ENCODE measurements at places on chromosomes 7 and 10.

DNA sequence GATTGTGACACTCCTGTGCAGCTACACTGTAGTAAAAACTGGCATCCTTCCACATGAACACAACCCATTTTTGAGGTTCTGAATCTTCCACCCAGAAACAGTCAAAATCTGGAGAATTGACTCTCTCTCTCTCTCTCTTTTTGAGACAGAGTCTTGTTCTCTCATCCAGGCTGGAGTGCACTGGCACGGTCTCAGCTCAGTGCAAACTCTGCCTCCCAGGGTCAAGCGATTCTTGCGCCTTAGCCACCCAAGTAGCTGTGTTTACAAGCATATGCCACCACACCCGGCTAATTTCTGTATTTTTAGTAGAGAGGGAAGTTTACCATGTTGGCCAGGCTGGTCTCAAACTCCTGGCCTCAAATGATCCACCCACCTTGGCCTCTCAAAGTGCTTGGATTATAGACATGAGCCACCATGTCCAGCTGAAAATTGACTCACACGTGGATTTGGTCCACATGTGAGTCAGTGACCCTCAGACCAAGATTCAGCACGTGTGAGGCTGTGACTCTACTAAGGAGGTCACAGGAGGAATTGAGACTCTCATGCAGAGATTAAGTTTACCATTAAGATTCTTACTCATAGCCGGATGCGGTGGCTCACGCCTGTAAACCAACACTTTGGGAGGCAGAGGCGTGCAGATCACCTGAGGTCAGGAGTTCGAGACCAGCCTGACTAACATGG is 12.1 kb upstream of the ZNF107 start:
- DNase-seq = no peak

GRCh38 chr7:149764481-149765398 is 8.6 kb downstream of the ZNF467 start:
- no peak for DNase-seq

GRCh38 chr10:17423632-17424186 is 30.7 kb downstream of the ST8SIA6 start:
- peak; percentile 69 for DNase-seq

- DNase-seq = no peak
Measured at GRCh38 chr7:3380034-3380433, 79.0 kb downstream of the SDK1 start.

- DNase-seq = no peak
Measured at GRCh38 chr10:49709934-49710333, 30.5 kb downstream of the C10orf53 start.

DNA sequence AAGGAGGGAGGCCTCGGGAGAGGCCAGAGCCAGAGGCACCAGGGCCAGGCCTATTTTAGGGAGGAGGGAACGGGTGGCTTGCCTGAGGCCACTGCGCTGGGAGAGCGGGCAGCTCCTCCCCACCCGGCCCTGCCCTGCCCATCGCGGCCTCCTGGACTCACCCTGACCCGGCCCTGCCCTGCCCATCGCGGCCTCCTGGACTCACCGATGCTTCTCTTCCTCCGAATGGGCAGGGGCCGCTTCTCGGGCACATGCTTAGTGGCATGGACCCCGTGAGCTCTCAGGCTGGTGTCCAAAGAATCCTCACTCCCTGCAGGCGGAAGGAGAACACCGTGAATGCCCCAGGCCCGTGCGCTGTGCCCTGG is 7.5 kb downstream of the PDGFA start:
- no peak for DNase-seq

DNA sequence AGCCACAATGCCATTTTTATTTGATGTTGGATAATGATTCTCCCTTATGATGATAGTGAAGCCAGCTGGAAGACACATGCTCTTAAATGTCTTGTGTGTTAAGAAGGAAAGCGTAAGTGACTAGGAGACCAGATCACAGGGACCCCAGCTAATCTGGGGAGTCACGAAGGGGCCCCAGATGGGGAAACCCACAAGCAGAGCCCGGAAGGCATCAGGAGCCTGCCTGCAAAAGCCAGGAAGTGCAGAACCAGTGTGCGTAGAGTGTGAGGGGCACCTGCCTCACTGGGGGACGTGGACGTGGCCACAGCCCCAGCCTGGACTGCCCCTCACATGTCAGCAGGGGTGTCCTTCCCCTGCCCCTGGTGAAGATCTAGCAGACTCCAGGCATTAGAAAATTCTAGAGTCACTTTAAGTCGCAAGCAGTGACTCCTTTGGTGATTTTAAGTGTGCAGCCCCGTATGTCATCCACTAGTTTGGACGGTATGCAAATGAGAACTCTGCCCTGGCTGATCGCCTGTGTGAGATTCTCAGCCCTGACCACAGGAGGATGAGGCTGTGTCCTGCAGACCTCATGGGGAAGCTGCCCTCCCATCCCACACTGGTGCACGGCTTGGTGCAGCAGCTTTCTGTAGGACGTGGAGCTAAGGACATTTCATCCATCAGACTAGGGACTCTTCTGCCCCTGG is 243.0 kb downstream of the WDR37 start:
- no peak for DNase-seq

GRCh38 chr7:27062946-27063345 is 32.9 kb downstream of the HOXA1 start:
- DNase-seq = no peak

DNA sequence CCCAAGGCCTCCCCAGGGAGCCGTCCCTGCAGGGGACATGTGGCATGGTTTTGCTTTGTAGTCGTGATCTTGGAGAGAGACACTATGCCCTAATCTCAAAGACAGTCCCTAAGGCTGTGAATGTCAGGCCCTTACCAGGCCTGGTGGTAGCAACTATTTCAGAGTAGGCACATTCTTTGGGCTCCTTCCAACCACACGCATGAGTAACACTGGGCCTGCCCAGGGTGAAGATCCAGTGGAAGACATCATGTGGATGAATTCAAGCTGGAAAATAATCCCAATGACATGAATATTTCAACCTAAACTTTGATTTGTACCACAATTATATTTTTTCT is 39.5 kb upstream of the INSIG1 start:
- no peak for DNase-seq

DNA sequence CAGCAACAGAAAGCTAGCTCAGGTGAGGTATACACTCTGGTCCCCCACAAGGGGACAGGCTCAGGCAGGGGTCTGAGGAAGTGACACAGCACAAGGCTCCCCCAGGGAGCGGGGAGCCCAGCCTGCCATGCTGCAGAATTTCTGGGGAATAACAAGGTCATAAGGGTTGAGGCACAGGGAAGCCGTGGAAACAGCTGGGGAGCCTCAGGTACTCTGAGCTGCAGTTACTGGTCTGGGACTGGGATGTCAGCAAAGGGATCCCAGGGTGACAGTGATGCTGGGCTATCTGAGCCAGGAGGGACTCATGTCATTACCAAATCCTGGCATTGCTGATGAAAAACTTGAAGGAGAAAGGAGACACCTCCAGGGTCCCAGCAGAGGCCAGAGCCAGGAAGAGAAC is 64.4 kb upstream of the NANOS1 start:
- DNase-seq = no peak

GRCh38 chr7:20340839-20341238 is 10.1 kb downstream of the ITGB8 start:
- DNase-seq = no peak

- no peak for DNase-seq
Measured at GRCh38 chr7:143908120-143908519, 6.1 kb upstream of the TCAF1 start.

DNA sequence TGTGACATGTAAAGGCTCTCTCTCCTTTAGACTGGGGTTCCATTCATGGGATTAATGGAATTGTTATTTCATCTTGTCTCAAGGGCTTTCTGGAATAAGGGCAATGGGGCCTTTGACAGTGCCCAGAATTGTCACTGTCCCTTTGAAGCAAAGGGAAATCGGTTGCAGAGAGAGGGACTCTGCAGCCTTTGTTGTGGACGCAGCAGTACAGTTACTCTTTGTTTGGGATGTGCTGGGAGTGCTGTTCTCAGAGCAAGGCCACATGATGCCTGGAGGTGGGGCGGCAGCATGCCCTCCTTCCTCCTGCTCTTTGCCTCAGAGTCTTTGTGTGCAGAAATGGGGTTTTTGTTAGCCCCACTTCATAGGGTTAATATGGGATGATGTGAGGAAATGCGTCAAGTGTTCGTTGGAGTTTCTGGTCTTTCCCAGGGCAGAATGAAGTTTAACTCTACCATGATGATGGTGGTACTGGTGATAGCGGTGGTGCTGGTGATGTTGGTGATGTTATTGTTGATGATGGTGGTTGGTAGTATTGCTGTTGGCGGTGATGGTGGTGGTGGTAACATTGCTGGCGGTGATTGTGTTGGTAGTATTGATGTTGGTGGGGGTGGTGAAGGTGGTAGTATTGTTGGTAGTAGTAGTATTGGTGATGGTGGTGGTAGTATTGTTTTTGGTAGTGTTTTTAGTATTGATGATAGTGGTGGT is 45.3 kb downstream of the DOCK1 start:
- DNase-seq = no peak

DNA sequence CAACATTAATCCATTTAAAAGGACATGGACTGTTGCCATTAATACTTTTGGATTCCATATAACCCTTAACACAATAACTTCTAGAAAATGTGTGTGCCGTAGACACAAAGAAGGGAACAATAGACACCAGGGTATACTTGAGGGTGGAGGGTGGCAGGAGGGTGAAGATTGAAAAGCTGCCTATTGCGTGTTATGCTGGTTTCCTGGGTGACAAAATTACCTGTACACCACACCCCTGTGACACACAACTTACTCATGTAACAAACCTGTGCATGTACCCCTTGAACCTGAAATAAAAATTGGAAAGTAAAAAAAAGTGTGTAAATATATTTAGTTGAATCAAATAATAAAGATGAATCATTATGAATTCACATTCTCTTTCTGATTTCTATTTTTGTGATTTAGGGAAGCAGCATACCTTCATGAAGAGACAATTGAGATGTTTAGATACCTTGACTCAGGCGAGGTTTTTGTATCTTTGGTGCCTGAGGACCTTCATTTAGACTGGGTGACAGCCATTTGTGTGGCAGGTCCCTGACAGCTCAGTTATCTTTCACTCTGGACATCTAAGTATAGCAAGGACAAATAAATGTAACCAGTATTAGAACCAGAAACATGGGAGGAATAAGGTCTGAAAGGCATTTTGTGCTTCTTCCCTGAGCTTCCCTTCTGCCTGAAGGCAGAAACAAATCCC is 28.7 kb downstream of the GIMAP8 start:
- no peak for DNase-seq

DNA sequence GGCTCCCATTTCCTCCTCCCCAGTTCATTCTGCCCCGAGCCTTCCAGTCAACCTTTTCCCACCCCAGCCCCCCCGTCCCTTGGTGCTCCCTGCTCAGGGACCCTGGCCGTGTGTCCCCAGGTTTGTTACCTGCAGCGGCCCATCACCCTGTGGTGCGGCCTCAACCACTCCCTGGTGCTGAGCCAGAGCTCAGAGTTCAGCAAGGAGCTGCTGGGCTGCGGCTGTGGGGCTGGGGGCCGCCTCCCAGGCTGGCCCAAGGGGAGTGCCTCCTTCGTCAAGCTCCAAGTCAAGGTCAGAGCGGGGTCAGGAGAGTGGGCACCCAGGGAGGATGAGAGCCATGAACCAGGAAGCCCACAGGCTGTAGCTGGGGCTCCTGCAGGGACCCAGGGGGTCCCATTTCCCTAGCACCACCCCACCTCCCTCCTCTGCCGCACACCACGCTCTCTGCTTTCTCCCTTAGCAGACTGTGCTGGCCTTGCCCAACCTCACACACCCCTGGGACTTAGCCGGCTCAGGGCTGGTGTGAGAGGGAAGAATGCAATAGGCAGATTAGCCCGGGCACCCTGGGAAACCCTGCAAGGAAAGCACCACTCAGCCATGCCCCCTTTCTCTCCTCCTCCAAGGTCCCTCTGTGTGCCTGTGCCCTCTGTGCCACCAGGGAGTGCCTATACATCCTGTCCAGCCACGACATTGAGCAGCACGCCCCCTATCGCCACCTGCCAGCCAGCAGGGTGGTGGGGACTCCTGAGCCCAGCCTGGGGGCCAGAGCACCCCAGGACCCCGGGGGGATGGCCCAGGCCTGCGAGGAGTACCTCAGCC is 2.0 kb upstream of the PCOLCE start:
- DNase-seq = no peak

DNA sequence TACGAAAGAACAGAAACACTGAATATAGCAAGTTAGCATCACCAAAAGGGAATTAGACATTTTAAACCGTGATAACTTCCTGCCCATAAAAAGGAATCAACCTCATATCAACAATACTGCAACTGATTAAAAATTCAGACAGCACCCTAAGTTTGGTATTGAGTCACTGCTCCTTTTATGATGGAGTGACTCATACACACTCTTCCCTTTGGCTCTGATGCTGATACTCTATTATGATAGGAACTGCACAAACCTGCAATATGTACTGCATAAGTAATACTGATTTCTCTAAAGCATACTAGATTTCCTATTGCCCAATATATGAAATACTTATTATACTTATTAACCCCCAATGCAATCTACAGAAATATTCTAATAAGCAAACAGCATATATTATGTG is 118.7 kb downstream of the PARD3 start:
- no peak for DNase-seq

DNA sequence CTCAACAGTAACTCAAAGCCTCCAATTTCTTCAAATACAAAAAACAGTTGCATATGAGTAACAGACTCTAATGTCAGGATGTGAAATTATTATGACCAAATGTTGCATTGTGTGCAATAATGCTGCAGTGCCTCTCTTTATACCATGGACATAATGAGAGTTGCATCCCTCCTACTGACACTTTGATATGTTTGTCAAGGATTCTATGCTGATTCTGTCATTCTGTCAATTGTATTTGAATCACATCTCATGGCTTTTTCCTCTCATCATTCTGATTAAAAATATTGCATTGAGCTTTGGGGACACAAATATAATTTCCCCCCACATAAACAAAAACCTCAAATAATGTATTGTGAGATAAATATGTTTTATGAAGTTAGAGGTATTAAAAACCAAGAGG is 84.6 kb upstream of the SGCE start:
- no peak for DNase-seq

Measured in erythroblast (primary cell).